ENCODE measurements at places on chromosomes 3 and 15.

- DNase-seq: peak; percentile 58
Measured at GRCh38 chr15:79970624-79971434, at the start of gene BCL2A1. BCL2A1 (minus strand) TSS chr15:79971196; CDS start chr15:79971119, 77 bp downstream.

- DNase-seq: peak; percentile 9
Measured at GRCh38 chr3:69161587-69162307, 39.4 kb upstream of the LMOD3 start.

DNA sequence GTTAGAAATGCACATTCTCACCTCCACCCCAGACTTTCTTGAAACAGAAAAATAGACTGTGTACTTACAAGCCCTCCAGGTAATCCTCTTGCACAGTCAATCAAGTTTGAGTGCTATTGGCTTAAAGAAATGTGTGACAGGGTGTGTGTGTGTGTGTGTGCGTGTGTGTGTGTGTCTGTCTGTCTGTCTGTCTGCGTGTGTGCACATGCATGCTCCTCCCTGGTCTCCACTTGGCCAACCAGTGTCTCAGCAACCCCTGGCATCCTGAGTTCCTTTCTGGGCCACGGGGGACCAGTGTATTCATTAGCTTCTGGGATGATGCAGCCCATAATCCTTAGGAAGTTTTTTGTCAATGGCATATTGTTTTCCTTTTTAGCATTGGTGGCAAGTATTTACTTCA lies 128.8 kb upstream of the IL12A start:
- DNase-seq: no peak

GRCh38 chr15:78906316-78906620 lies 33.6 kb downstream of the MORF4L1 start:
- DNase-seq: no peak

DNA sequence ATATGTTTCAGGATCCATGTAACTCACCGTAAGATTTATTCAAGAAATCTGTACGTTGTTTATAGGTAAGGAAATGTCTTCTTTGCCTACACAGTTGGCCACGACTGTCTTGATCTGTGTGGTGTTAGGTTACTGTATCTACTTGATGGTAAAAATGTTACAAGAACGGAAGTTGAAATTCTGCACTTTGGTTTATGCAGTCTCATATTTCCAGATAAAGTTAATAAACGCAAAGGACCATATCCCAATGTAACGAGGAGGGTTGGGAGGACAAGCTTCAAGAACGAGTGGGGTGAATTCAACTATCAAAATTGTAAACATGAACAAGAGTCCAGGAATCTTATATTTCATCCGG lies 1.0 kb downstream of the USF3 start:
- DNase-seq: peak; percentile 45

GRCh38 chr3:123098426-123099330 lies 31.9 kb downstream of the PDIA5 start:
- DNase-seq: no peak

- no peak for DNase-seq
Measured at GRCh38 chr3:125381314-125381713, 6.2 kb upstream of the ZNF148 start.

GRCh38 chr3:146035366-146035765 lies 125.6 kb downstream of the PLOD2 start:
- DNase-seq: no peak

GRCh38 chr15:68633231-68634121 lies 54.7 kb downstream of the CORO2B start:
- no peak for DNase-seq

DNA sequence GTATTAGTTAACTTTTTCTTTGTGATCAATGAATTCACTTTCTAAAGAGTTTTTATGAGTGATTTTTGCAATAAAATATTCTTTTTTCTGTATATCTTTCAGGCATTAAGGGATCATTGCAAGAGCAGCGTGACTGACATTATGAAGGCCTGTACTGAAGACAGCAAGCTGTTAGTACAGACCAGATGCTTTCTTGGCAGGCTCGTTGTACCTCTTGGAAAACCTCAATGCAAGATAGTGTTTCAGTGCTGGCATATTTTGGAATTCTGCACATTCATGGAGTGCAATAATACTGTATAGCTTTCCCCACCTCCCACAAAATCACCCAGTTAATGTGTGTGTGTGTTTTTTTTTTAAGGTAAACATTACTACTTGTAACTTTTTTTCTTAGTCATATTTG lies 24.4 kb downstream of the SELENOT start:
- DNase-seq: no peak

DNA sequence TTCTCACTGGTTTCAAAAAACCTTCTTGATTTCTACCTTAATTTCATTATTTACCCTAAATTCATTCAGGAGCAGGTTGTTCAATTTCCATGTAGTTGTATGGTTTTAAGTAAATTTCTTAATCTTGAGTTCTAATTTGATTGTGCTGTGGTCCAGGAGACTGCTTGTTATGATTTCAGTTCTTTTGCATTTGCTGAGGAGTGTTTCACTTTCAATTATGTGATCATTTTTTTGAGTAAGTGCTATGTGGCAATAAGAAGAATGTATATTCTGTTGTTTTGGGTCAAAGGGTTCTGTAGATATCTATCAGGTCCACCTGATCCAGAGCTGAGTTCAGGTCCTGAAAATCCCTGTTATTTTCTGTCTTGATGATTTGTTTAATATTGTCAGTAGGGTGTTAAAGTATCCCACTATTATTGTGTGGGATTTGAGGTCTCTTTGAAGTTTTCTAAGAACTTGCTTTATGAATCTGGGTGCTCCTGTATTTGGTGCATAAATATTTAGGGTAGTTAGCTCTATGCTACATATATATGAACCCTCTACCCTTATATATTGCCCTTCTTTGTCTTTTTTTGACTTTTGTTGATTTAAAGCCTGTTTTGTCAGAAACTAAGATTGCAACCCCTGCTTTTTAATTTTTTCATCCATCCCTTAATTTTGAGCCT lies 158.4 kb upstream of the TPRG1 start:
- DNase-seq: no peak
